ENCODE measurements at places on chromosomes 4 and X.

DNA sequence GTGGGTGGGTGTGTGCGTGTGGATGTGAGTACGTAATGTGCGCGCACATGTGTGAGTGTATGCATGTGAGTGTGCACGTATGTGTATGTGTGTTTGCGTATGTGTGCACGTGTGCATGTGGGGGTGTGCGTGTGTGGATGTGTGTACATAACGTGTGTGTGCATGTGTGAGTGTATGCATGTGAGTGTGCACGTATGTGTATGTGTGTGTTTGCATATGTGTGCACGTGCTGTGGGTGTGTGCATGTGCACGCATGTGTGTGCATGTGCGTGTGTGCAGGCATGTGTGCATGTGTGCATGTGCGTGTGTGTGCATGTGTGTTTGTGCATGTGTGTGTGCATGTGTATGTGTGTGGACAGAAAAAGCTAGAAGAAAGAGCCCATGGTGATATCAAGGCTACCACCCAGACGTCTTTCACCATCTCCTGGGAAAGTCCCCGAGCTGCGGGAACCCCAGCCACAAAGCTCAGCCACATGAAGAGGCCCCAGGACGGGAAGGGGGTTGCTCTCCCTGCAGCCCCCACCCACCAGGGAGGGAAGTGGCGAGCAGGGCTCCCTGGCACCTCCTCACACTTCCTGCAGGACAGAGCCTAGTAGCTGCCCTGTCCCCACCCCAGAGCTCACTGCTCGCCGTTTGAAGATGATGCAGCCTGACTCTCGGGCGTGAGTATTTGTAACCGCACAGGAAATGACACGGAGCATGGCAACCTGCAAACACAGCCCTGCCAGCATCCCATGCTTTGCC lies 108.3 kb downstream of the DCTD start:
- no peak for DNase-seq

DNA sequence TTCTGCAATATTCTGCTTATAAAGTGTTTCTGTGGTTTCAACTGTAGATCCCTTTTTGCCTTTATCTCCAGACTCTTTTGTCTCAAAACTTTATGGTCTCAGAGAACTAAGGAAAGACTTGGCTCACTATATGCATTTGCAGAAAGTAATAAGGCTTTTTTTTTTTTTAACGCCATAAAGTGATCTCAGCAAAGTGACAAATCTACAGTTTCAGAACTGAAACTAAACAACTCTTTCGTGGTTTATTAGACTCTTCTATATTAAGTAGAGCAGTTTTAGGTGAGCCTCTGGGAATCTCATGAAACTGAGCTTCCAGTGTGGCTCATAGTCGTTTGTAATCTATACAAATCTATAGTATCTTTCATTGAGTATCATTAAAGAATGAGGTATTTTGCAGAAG lies 15.3 kb downstream of the ATP7A start:
- DNase-seq = no peak

DNA sequence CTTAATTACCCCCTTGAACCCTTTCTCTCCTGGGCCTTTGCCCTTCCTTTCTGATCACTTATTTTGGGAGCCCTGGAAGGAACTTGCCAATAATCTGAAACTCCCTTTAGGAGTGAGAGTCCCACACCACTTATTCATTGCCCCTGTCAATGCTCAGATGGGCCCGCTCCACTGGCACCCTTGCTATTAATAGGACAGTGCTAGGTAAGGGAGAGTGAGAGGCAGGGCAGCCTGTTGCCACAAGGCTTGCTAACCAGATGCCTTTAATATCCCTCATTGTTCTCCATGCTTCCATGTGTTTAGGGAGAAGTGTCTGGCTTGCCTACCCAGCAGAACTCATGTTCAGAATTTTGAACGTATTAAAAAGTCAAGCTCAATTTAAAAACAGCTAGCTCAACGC lies 1.7 kb upstream of the NHS start:
- DNase-seq = no peak

GRCh38 chrX:338836-339400 lies 20.3 kb upstream of the GTPBP6 start:
- no peak for DNase-seq

- no peak for DNase-seq
These were observed 793.4 kb upstream of the FRG1 start for GRCh38 chr4:189147005-189147929.

DNA sequence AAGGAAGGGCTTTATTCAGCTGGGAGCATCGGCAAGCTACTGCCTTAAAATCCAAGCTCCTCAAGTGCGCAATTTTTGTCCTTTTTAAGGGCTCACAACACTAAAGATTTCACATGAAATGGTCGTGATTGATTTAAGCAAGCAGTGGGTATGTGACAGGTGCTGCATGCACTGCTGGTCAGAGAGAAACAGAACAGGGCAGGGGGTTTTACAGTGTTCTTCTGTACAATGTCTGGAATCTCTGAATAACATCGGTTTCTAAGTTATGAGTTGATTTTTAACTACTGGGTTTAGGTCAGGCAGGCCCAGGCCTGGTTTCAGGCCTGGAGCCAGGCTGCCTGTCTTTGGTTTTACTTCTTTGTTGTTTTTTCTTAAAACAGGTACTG lies 6.0 kb downstream of the UGT2B17 start:
- no peak for DNase-seq
